ENCODE measurements at places on chromosomes 1 and 21. TPM values are rescaled to one million over a fixed set of nuclear protein-coding genes. Genes with fewer than 3 reads are reported as not detected.

Gene SLC25A34
- polyA plus RNA-seq: 1.9 TPM

Gene HSD3B2
- 0.10 TPM for polyA plus RNA-seq

DNA sequence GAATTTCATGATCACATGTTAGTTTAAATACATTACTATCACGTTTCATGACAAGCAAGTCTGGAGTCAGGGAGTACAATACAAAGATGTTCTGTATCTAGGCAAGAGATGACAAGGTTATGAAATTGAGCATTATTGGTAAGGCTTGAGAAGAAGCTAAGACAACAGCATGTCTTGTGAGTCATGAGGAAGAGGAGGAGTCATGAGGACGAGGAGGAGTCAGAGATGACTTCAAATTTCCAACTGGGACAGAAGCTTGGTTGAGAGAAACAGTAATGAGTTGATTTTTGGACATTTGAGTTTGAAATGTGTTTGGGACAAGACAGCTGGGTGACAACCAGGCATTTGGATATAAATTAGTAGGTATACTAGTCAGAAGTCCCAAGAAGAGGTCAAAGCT, 4.3 kb upstream of the UBE2U start:
- H3K27ac ChIP-seq: no peak overlapping the region
- no peak overlapping the region for H3K4me3 ChIP-seq
- no peak for DNase-seq
- no peaks in the 10 kb centered on the region for H3K4me1 ChIP-seq

Gene CEP350
- polyA plus RNA-seq: 6.3 TPM

DNA sequence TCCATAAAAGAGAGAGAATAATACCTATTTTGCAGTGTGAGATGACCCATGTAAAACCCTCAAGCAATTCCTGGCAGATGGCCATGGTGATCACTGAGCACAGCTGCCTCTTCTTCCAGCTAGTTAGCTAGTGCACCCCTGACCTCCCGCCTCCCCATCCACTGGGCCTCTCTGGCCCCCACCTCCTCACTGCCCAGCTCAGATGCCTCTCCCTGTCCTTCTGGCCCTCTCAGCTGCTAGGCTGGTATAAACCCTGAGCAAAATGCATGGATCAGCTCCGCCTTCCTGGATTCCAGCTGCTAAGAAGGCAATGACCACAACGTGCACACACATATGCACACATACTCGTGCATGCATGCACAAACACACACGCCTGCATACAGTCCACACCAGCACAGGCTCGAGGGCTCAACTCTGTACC, 117.2 kb downstream of the DMRTB1 start:
- H3K36me3 ChIP-seq: no peaks in the 10 kb centered on the region
- peaks cover 33% of the 10 kb centered on the region for H3K4me1 ChIP-seq
- no peak overlapping the region for H3K27ac ChIP-seq
- H3K4me3 ChIP-seq: no peak overlapping the region
- no peak for DNase-seq
- H3K27me3 ChIP-seq: no peaks in the 10 kb centered on the region

Gene GJA5
- polyA plus RNA-seq: 0.61 TPM

Gene IL20
- polyA plus RNA-seq: not detected

Data from stomach (tissue), 19 donors.